Brain microvascular endothelial cell (primary cell): ENCODE measurements at places on chromosomes 3 and 15.

- no peak for DNase-seq
Measured at GRCh38 chr3:80994085-80994665, 767.3 kb downstream of the GBE1 start.

DNA sequence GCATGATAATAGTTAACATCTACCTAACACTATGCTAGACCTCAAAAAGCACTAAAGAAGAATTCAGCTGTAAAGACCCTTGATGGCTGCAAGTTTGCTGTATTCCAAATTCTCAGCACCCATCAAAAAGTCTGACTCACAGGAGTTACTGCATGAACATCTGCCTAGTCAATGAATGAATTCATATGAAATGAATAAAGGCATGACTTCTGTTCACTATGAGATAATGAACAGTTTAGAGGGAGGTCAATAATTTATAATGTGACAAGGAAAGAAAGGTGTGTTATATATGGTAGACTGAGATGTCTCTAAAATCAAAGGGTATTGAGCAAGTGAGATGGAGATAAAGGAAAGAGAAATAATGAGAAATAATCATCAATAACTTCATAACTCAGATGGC lies 508.2 kb upstream of the TGFBR2 start:
- no peak for DNase-seq

- DNase-seq, result no peak
Measured at GRCh38 chr3:141811348-141811747, 48.1 kb downstream of the GRK7 start.

DNA sequence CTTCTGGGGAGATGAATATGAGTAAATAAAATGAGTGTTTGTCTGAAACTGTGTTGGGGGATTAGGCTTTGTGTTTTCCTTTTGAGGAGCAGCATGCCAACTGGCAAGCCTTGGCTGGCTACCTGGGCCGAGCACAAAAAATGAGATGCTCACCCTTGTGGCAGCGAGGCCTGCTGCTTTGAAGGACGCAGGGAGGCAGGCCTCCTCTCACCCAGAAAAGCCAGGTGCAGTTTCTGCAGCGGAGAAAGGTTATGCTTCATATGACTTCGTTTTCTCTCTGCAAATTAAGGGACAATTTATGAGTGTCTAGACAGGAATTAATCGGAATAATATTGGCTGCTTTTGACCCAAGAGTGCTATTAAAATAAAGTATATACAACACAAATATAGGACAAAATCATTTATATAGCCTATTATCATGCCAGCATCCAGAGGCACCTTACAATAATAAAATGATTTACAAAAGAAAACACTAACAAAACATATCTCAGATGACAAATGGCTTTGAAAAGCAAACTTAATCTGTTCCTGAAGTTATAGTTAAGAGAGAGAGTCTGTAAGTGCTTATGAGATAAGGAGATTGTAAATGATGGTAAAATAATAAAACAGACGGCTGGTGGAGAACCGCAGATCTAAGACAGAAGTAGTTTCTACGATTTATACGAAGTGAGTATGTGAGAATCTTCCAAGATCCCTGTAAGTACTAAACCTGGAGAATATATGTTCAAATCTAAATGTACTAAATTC lies 682.8 kb upstream of the NR2F2 start:
- DNase-seq, result no peak

DNA sequence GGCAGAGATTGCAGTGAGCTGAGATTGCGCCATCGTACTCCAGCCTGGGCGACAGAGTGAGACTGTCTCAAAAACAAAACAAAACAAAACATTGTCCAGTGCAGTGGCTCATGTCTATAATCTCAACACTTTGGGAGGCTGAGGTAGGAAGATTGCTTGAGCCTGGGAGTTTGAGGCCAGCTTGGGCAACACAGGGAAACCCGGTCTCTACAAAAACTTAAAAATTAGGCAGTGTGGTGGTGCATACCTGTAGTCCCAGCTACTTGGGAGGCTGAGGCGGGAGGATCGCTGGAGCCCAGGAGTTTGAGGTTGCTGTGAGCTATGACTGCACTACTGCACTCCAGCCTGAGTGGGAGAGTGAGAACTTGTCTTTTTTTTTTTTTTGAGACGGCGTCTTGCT lies 27.2 kb upstream of the MOBP start:
- DNase-seq, result no peak

DNA sequence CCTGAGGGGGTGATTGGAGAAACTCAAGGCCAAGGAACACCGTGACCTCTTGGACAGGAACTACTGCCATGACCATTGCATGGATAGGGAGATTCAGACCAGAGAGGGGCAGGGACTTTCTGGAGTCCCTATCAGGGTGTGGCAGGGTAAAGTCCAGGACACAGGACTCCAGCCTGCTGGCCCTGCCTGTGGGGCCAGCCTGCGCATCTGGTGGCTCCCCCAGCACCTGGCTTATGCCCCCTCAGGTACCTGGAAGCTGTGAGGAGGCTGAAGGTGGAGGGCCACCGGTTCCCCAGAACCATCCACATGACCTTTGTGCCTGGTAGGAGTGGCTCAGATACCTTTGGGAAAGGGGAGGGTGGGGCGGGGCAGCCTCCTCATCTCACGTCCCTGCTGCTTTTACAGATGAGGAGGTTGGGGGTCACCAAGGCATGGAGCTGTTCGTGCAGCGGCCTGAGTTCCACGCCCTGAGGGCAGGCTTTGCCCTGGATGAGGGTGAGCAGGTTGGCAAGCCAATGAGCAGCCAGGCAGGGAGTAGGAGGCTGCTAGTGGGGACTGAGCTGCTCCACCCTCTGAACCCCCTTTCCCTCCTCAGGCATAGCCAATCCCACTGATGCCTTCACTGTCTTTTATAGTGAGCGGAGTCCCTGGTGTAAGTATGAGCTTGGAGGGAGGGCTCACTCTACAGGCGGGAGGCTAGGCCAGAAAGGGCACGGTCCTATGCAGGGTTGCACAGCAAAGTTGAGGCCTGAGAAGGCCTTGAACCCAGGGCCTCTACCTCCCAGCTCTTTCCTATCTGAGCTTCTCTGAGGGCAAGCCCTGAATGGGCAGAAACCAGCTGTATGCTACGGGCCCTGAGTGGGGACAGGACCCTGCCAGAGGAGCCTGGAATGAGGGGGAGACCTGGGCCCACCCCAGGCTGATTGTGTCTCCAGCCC lies 2.9 kb downstream of the ACY1 start:
- DNase-seq, result no peak

GRCh38 chr15:64665179-64665578 lies 110.2 kb downstream of the RBPMS2 start:
- DNase-seq, result no peak

DNA sequence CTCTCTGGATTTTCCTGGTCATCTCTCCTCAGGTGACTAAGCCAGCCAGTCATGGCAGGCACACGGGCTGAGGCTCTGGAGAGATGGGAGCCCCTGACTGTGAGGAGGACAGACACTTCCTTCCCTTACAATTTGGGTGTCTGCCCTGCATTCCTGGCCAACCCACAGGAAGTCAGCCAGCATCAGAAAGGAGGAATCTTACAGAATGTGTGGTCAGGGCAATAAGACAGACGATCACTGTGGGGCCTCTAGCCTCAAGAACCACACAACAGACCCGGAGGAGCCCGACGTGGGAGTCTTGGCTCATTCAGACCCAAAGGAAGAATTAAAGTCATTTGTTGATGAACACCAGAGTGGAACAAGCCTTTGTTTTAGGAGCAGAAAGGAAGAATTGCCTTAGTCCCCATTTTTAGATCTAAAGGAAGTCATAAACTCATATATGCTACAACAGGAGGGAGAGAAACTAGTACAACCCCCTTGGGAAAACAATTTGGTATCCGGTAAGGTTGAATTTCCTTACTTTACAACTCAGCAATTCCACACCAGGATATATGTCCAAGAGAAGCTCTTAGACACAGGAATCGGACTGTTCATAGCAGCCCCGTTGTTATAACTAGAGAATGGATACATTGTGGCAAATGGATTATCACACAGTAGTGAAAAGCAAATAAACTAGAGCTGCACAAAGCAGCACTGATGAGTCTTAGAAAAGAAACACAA lies 62.2 kb downstream of the ABTB1 start:
- peak; percentile 96 for DNase-seq

- peak; percentile 35 for DNase-seq
Measured at GRCh38 chr3:188152660-188153436, 1.1 kb upstream of the LPP start.

GRCh38 chr3:160213191-160213590 lies 12.0 kb upstream of the C3orf80 start:
- DNase-seq, result no peak

DNA sequence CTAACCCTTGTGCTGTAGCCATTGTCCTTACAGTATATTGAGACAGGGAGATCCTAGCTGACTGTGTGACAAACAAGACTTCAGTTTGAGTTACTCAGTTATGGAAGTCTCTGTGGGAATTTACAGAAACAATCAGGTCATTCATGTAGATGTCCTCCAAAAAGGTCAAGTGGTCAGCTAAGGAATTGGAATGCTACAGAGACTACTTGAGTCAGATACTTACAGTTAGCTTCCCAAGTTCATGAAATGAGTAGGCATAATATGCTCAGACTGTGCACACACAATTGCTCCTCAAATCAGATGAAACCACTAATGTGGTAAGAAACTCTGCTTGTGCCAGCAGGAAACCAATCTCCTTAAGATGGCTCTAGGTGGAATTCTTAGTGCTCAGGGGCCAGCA lies 985.7 kb downstream of the NSUN3 start:
- DNase-seq, result no peak

GRCh38 chr3:195030791-195031321 lies 240.1 kb downstream of the XXYLT1 start:
- DNase-seq, result peak; percentile 31

DNA sequence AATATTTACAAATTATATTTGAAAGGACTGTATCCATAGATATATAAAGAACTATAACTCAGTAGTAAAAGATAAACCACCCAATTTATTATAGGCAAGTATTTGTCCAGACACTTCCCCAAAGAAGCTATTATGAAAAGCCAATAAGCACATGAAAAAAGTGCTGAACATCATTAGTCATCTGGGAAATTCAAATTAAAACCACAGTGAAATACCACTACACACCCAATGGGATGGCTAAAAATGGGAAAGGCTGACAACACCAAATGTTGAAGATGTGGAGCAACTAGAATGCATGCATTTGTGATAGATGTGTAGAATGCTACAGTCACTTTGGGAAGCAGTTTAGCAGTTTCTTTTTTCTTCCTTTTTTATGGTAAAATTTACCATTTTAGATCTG lies 147.0 kb downstream of the PDE8A start:
- no peak for DNase-seq

GRCh38 chr3:78799681-78800080 lies 968.1 kb downstream of the ROBO1 start:
- DNase-seq, result no peak

- DNase-seq, result peak; percentile 80
Measured at GRCh38 chr3:4394048-4394447, 73.0 kb downstream of the SUMF1 start.

DNA sequence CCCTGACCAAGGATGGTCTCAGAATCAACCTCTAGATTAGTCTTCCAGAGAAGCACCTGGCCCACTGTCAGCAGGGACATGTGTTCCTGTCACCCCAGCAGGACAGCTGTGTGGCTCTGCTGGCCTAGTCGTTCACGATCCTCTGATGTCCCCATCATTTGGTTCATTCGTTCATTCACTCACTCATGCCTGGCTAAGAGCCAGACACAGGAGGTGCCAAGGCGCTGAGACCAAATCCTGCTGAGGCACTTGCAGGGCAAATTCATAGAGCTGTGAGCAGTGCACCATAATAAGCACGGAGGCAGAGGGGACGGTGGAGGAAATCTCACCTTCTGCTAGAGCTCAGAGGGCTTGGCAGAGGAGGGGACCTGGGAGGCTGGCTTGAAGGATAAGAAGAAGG lies 49.9 kb upstream of the FGD5 start:
- no peak for DNase-seq

- no peak for DNase-seq
Measured at GRCh38 chr3:195870442-195870841, 37.9 kb downstream of the TNK2 start.

DNA sequence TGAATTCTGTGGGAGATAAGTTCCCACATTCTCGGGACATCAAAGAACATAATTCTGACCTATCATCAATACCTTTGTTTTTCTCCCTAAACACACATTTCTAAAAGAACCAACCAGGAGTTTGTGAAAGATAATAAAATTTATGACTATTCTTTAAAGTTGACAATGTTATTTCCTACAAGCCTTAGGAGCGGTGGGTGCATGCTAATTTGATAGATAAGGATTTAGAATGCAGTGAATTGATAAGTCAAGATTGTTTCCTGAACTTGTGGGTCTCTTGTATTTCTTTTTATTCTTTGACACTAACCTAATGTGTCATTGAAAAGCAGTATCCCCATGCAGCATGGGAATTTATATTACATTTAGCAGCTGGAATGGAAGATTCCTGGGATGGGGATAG lies 10.3 kb upstream of the UBE2E2 start:
- DNase-seq, result no peak

DNA sequence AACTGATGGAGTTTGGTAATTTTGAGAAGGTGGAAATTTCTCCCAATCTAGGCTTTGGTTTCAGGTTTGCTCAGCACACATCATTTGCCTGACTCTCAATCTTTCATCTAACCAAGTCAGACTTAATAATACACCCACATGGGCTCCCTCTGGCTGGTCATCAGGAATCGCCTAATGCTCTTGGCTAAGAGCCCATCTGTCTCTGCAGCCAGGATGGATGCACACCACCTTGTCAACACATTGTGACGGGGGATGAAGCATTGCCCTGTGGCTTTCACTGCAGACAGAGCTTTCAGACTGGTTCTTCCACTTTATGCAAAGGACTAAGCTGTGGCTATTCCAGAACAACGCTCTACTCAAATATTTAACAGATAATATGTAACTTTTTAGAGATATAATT lies 3.0 kb upstream of the HDGFL3 start:
- DNase-seq, result no peak

- DNase-seq, result peak; percentile 52
Measured at GRCh38 chr15:29364426-29365078, 94.9 kb upstream of the NSMCE3 start.

- peak; percentile 93 for DNase-seq
Measured at GRCh38 chr3:71542521-71543370, 40.8 kb downstream of the FOXP1 start.

GRCh38 chr15:77988347-77989295 lies 88.9 kb downstream of the TBC1D2B start:
- DNase-seq, result no peak

DNA sequence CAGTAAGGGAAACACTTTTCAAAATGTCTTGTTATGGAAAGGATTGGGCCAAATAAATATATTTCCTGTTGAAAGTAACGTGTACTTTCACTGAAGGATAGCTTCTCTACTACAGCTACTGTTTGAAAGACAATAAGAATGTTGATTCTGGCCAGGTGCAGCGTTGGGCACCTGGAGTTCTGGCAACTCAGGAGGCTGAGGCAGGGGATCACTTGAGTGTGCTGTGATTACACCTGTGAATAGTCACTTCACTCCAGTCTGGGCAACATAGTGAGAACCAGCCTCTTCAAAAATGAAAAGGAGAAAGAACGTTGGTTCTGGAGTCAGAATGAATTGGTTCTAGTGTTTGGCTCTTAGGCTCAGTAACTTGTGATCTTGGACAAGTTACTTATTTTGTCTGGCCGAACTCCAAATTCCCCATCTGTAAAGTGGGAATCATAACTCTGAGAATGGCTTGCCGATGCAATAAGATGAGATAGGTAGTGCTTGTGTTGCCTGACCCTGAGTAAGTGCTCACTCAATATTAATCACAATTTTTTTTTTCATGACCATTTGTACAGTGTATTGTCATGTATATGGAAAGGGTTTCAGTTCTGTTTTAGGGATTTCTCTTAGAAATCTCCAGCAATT lies 310.8 kb downstream of the PTPRG start:
- DNase-seq, result no peak

GRCh38 chr3:141146979-141147470 lies 84.6 kb upstream of the PXYLP1 start:
- DNase-seq, result no peak
